Stimulated activated CD4-positive, alpha-beta T cell treated with anti-CD3 and anti-CD28 coated beads, TNF-alpha, amount 100 ng/mL, for 1 hour (primary cell): ENCODE measurements at places on chromosomes 11 and 22.

- DNase-seq = no peak
Observed at GRCh38 chr22:24518771-24519485, 23.8 kb downstream of the UPB1 start.

DNA sequence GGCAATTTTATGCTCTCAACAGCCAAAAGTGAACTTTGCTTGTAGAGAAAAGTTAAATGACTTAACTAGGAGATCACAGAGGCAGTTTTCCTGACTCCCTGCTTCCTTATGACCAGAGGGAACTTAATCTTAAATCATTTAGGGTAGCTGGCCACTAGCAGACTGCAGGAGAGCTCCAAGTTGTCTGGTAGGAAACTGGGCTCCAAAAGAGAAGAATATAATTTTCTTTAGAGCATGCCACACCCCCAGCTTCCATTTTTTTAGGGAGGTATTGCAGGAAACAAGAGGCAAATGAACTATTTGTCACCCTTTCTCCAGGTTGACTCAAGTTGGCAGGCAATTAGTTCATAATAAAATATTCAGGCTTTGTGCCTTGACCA, 2.6 kb downstream of the METTL15 start:
- DNase-seq = no peak

- no peak for DNase-seq
Observed at GRCh38 chr11:15006139-15006759, 34.1 kb upstream of the CALCA start.

DNA sequence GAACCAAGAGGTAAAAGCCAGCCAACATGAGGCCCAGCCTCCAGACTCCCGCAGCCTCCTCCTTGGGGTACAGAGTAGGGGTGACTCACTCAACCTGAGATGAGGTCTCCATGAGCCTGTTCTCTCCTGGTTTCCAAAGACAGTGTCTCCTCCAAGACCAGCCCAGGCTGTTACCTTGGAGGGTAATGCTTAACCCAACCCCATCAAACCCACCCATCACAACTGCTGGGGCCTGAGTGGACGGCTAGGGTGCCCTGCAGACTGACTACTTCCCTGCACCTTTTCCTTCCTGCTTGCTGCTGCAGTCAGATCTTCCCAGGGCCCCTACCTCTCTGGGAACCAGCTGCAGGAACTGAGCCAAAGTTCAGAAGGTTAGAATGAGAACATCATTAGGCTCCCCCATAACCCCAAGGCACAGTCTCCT, 5.1 kb upstream of the NOL12 start:
- no peak for DNase-seq

- no peak for DNase-seq
Observed at GRCh38 chr11:58178444-58178843, 10.4 kb upstream of the OR9Q2 start.

GRCh38 chr11:56916162-56916561, 72.6 kb upstream of the OR5AK2 start:
- DNase-seq = no peak

DNA sequence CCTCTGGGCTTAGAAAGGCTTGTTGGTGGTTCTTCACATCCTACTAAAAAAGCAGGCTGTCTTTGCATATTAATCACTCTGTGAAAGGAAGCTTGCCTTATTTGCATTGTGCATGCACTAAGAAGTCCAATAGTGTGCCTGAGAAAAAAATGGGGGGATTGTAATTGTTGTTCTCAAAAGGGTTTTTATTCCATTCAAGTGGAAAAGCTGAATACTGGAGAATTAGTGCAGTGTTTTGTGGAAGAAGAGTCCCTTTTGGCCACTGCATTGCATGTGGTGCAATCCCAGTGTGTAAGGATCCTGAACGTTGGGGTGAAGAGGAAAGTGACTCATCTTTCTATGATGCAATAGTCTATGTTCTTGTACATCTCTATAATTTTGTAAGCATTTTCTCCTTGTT, 16.5 kb downstream of the NCAM1 start:
- DNase-seq = no peak

DNA sequence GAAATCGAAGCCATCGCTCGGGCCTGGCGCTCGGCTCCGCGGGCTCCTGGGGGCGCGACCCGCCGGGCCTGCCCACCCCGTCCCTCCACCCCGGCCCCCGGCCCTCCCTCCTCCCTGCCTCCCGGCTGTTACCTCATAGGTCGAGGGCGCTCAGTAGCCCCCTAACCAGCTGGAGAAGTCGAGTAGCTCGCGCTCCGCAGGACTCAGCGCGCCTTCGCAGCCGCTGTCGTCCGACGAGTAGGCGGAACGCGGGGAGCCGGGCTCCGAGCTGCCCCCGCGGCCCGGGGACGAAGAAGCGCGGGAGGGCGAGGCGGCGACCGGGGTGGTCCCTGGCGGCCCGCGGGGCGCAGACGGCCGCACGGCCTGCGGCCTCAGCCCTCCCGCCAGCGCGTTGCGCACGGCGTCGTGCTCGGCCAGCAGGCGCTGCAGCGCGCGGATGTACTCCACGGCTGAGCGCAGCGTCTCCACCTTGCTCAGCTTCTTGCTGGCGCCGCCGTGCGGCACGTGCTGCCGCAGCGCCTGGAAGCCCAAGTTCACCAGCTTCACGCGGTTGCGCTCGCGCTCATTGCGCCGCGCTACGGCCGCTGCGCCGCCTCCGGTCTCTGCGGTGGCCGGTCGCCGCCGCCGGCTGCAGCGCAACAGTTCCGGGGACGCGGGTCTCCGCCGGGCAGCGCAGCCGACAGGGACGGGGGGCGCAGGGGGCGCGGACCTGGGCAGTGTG, 627 bp downstream of the ASCL2 start:
- DNase-seq = no peak

DNA sequence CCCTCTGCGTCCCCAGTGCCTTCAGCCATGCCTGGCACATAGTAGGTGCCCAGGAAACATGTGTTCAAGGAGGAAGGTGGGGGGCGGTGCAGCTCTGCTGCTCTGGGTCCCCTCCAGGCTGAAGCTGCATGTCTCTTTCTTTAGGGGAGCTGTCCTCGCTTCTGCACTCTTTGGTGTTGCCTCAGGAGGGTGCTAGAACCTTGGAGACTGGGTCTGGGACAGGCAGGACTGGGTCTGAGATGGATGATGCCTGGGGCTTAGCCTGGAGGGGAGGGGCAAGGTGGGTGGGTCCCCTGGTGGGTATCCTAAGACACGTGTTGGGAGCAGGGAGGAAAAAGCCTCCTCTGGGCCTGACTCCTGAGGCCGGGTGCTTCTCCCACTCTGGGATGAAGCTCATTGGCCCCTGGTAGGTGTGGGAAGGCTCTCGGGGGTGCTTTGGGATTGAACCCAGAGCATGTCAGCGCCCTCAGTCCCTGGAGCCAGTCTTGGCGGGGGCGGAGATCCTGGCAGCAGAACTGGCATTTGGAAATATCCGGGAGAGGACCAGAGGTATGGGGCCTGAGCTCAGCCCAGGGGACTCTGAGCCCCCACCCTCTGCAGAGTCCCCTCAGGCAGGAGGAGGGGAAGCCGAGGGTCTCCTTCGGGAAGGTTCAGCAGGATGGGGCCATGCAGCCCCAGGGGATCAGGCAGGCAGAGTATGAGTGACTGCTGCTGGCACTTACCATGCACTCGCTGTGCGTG, 6.7 kb upstream of the GSTP1 start:
- DNase-seq = no peak

GRCh38 chr22:35824256-35824655, 106.6 kb downstream of the APOL5 start:
- no peak for DNase-seq

DNA sequence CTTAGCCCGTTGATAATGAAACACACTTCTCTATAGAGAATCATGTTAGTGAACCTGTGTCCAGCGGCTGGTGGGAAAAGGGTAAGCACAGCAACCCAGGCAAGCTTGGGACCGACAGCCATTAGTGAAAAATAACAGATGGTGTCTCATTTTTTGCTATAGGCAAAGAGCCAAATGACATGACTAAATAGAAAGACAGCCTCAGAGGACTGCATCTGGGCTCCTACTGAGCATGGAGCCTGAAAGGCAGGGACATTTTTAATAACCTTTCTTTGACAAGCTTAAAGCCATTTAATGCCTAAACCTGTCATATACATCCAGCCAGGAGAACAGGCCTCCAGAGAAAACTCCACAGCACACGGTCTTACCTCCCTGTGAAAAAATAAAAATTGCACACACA, 67.0 kb downstream of the FANCF start:
- DNase-seq = no peak

- DNase-seq = no peak
Observed at GRCh38 chr11:108727665-108728064, 62.8 kb downstream of the DDX10 start.

DNA sequence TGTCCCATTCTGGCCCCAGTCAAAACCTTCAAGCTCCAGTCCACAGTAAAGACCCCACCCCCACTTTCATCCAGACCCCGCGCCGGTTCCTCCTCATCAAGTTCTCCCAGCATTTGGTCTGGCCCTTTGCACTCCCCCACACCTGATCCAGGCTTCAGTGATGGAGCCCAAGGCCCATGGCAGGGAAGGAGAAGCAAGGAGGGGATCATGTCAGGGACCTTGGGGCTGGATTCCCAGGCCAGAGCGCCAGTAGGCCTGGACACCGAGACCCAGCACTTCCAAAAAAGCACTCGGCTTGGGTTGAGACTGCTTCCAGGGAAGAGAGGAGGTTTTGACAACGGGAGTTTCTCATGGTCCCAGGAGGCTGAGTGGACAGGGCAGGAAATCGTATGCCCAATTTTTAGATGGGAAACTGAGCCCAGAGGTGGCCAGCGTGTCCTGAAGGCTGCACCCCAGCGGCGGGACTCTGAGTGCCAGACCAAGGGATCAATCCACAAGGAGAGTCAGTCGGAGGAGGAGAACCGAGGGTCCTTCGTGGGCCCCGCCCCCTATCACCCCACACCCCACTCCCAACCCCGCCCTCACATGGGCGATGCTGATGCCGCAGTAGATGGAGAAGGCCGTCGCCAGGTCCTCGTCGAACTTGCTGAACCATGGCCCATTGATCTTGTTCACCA, 90.5 kb downstream of the PDE2A start:
- no peak for DNase-seq

GRCh38 chr11:12240677-12241076, 130.3 kb downstream of the MICAL2 start:
- no peak for DNase-seq

- no peak for DNase-seq
Observed at GRCh38 chr11:22130462-22131053, 62.3 kb upstream of the ANO5 start.

- DNase-seq = no peak
Observed at GRCh38 chr22:24006207-24006913, 1.1 kb upstream of the GSTT4 start.

GRCh38 chr22:42217019-42217751, 53.3 kb downstream of the TCF20 start:
- no peak for DNase-seq

- no peak for DNase-seq
Observed at GRCh38 chr22:44542561-44543222, 44.7 kb upstream of the RTL6 start.

DNA sequence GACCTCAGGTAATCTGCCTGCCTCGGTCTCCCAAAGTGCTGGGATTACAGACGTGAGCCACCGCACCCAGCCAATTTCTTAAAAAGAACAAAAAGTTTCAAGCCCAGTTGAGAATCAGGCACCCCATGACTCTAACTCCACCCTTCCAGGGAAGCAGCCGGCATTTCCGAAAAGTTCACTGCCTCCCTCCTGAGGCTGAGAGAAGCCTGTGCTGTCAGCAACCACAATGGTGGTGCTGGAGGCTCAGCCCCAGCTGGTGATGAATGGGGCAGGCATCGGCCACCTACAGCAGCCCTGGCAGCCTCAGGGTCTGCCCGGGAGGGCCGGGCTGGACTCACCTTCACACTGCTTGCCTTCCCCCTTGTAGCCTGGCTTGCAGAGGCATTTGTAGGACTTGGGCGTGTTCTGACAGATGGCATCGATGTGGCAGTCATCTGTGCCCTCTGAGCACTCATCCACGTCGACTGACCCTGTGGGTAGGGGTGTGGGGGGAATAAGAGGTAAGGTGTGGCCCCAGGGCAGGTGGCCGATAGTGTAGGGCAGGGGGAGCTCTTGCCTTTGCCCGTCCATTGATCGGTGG, 4.3 kb downstream of the SCUBE1 start:
- no peak for DNase-seq

DNA sequence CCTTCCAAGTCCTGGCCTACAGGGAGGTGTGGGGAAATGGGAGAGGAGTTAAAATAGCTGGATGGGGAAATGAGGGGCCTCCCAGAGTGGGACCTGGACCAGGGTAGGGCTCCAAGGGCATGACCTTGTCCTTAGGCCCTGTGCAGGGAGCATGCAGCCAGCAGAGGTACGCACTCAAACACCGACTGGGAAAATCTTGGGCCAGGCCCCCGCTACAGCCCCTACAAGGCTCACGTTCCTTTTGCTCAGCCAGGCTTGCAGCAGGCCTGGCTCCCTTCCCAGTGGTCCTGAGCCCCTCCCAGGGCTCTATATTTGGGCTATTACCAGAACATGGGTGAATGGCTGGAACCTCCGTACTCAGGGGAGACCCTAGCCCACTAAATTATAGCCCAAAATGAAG, 31.3 kb downstream of the LMO1 start:
- no peak for DNase-seq

DNA sequence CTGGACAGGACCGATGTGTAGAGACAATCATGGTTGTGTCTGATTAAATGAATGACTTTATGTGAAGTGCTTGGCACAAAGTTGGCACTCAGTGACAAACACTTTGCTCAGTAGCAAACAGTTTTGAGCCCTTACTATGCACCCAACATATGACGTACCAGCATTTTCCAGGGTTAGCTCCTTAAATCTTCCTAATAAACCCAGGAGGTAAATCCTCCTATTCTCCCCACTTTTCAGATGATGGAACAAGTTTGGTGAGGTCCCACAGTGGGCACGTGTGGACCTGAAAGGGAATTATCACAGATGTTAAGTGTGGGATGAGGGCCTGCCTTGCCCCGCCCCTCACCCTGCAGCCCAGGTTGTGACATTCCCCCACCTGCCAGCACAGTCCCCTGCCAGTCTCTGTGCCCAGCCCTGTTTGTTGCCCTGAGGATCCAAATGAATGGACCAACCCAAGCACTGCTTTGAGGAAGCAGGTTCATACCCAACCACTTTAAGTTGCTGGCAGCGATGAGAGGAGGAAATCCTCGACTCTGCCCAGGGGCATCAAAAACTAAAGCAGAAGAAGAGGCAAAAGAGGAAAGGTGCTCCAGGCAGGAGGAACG, 6.6 kb upstream of the CARD10 start:
- no peak for DNase-seq

DNA sequence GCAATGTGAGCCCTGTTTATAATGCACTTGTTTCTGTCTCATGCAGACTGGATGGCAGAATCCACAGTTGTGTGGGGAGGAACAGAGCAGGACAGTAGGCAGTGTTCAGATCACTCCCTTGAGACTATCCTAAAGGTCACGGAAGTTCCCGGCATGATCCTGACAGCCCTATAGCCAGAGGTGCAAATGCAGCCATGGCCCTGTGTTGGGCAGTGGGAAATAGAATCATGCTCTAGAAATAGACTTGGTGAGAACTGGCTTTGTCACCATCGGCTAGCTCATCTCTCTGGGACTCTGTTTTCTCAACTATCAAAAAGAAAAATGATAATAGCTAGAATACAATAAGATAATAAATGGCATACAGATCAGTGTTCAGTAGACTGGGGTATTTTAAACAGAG, 123.2 kb downstream of the FEZ1 start:
- no peak for DNase-seq

- no peak for DNase-seq
Observed at GRCh38 chr22:35629406-35630216, 12.5 kb upstream of the MB start.
